HuH-7 (cell line): ENCODE measurements at places on chromosomes 3 and 15.

DNA sequence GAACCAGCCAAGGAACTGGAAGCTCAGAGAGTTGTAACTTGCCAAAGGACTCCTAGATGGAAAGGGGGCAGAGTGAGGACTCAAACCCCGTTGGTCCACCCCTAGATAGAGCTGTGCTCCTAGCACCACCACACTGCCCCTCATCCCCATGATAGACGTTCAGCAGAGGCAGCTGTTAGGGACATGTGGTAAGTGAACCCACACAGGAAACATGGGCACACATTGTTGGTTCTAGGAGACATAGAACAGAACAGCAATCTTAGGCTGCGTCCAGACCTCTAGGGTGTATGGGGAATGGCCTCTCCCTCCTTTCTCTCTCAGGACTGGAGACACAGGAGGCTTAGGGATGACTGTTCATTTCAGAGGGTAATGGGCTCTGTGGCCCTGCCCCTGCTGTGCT is 102.7 kb downstream of the ANP32A start:
- no peak for DNase-seq

GRCh38 chr3:59660852-59661625 is 611.2 kb upstream of the CFAP20DC start:
- no peak for DNase-seq

- no peak for DNase-seq
Measured at GRCh38 chr3:122964811-122965210, 62.8 kb downstream of the SEMA5B start.

DNA sequence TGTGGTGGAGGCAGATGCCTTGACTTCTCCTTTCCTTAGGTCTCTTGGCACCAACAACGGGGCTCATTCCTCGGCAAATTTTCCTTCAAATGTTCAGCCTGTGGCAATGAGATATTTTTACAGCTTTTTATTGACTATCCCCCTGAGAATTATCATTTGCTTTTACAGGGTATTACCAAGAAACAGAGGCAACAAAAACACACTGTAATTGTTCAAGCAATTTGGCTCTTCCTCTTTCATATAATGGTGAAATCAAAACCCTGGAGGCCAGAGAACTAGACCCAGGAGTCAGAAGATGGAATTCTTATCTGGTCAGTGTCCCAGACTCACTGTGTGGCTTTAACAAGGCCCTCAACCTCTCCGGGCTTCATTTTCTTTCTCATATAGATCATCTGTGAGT is 40.1 kb downstream of the TRIM42 start:
- no peak for DNase-seq

GRCh38 chr3:108713816-108714215 is 43.4 kb downstream of the RETNLB start:
- no peak for DNase-seq

GRCh38 chr3:50317300-50317699 is 5.2 kb downstream of the HYAL2 start:
- no peak for DNase-seq

- no peak for DNase-seq
Measured at GRCh38 chr15:53251523-53251922, 461.4 kb upstream of the ONECUT1 start.

- no peak for DNase-seq
Measured at GRCh38 chr15:42385980-42386700, 26.8 kb downstream of the CAPN3 start.
